ENCODE measurements at places on chromosomes 6 and 20.

- no peak for DNase-seq
These were observed 135.0 kb upstream of the CCDC28A start for GRCh38 chr6:138638604-138639003.

- no peak for DNase-seq
These were observed 614 bp upstream of the TMEM242 start for GRCh38 chr6:157323966-157324300.

DNA sequence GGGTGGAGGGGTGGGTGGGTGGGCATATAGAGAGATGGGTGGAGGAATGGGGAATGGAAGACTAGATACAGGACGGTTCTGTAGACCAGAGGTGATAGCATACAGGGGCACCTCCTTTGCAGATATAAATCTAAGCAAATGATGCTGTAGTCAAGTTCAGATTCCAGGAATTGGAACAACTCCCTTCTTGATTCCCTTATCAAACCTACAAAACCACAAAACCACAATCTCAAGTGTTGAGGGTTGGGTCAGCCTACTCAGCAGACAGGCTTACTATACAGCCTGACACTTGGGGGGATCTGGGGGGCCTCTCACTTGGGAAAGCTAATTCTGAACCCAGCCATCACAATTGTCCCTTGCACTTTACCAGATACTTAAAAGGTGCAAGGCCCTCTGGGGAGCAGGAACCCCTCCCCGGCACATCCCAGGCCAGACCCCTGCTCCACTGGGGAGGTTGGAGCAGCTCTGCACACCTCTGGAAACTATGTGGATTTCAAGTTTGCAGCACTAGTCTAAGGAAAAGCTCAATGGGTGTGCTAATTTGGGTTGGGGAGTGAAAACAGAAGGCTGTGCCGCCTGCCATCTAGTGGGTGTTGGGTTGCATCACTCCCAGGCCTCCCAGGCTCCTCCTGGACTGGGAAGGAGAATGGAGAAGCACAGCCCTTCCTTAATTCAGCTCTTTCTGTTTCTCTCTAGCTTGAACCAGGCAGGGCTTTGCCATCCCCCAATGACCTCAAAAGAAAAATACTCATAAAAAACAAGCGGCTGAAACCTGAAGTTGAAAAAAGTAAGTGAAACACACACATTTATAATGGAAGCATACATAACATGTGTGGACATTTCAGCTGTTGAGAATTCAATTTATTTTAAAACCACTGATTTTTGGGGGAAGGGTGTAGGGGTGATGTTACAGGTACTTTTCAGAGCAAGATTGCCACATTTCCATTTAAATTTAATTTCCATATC is 121.2 kb upstream of the LAMP5 start:
- DNase-seq: peak; percentile 47

DNA sequence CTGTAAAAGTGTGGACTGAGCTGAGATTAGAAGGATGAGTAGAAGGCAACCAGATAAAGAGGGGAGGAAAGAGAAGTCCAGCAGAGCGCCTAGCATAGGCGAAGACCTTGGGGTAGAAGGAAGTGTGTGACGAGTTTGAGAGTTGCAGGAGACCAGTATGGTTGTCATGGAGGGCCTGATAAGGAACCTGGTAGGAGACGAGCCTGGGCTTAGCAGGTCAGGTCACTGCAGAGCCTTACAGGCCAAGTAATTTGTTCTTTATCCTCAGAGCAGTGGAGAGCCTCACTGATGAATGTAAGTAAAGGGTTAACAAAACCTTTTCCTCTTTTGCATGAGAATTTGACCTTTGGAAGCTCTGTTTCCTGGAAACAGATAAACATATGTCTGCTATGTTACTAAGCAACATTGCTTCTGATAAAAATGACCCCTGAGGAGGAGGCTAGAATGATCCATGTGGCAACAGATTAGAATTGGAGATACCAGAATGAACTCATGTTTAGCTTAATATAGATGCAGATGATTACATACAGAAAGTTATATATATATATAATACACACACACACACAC is 2.9 kb upstream of the TMEM74B start:
- DNase-seq: no peak

DNA sequence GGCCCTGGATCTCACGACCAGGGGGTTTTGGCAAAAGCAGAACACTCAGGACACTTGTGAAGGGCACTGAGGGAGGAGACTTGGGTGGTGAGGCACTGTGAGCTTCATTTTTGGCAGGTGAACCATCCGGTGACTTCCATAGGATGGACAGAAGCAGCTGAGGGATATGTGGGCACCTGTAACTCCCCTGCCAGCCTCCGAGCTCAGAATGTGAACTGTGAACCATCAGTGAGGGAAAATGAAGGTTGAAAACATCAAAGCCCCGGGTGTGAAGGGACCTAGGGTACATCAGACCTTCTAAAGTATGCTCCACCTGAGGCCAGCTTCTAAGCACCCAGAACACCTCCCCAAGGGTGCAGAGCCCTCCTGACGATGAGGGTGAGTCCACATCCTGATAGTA is 53.2 kb downstream of the FAXC start:
- DNase-seq: no peak

- no peak for DNase-seq
These were observed 703 bp downstream of the SNX9 start for GRCh38 chr6:157823528-157824370.

DNA sequence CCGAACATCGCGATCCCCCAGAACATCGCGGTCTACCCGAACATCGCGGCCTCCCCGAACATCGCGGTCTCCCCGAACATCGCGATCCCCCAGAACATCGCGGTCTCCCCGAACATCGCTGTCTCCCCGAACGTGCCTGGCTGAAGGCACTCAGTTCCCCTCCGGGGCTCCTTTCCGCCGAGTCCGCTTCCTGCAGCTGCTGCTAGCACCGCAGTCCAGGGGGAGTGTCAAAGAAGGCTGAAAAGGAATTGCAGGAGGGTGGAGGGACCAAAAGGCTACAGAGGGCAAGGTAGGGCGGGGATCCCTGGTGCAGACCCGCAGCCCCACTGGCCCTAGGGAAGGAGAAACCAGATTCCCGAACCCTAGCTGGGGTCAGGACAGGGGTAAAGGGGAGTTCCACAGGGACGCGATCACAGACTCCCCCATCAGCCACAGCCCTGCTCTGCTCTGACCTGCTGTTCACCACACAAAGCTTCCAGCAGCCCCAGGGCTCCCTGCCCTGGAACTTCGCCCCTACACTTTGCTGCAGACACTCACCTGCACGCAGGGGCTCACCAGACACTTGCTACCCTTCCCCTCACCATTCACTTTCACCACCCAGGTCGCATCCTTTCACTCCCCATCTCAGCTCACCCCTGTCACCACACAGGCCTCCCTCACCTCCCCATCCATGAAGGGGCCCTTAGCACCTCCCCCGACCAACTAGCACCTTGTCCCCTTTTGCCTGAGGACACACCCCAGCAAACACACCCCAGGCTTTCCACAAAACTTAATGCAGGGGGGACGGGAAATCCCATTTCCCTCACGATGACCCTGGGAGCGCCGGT is 1.7 kb downstream of the ULBP1 start:
- DNase-seq: peak; percentile 6

- DNase-seq: no peak
These were observed 104.9 kb downstream of the FYN start for GRCh38 chr6:111768431-111768770.

DNA sequence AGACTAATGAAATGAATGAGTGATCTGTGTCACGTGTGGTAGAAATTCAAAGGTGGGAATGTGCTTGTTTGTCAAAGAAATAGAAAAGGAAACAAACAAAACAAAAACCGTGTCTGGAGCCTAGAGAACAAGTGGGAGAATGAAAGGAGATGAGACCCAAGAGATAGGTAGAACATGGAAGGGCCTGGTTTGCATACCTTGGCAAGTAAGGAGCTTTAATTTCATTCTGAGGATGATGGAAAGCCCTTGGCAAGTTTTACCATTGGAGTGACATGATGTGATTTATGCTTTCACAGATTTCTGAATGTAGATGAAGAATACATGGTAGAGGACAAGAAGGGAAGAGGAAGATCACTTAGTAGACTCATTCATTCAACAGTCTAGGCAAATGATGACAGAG is 26.8 kb upstream of the PRDM1 start:
- DNase-seq: no peak

DNA sequence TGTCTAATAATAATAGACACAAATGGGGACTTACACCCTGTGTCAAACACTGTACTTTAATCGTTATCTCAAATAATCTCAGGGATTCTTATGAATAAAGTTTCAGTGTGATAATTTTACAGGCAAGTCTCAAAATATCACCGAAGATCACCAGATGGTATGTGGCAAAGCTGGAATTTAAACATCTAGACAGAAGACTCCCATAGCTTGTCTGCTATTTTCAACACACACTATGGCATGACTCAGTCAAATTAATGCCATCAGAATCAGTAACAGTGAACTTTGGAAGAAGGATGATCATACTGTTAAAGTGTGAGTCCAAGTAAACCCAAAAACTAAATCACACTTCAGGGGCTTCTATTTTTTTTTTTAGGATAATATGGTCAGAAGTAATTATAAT is 867.6 kb upstream of the FLRT3 start:
- no peak for DNase-seq

DNA sequence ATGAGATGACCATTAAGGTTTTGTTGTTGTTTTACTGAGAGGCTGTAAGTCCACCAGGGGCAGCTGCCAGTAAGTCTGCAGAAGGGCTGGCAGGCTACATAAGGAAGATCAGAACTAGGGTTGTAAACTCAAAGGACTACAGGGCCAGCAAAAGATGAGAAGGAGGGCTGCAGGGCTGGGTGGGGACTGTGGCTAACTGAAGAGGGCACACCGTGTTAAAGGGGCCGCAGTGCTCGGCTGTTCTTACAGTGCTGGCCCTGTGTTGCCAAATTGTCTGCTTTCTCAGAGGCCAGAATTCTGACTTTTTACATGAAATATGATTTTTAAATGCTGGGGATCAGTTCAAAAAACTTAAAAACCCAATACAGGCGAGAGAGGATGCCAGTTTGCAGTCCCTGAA is 25.5 kb upstream of the ZNF318 start:
- no peak for DNase-seq

DNA sequence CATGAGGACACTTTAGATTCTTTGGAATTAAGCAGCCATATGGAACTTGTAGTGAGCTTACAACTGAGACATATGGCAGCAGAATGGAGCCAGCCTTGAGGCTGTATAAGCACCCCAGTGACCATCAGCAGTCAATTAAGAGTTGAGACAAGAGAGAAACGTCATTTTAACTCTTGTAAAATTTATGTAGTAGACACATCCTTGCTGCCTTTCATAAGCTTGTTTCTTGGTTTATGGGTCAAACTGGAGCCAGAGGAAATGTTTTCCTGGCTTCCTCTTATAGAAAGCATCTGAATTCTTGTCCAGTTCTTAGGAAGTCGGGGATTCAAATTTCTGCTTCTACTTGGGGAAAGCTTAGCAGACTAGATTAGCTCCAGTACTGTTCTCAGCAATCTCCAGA is 745.1 kb upstream of the MARCKS start:
- DNase-seq: no peak

GRCh38 chr6:12170351-12171092 is 119.6 kb upstream of the EDN1 start:
- no peak for DNase-seq

DNA sequence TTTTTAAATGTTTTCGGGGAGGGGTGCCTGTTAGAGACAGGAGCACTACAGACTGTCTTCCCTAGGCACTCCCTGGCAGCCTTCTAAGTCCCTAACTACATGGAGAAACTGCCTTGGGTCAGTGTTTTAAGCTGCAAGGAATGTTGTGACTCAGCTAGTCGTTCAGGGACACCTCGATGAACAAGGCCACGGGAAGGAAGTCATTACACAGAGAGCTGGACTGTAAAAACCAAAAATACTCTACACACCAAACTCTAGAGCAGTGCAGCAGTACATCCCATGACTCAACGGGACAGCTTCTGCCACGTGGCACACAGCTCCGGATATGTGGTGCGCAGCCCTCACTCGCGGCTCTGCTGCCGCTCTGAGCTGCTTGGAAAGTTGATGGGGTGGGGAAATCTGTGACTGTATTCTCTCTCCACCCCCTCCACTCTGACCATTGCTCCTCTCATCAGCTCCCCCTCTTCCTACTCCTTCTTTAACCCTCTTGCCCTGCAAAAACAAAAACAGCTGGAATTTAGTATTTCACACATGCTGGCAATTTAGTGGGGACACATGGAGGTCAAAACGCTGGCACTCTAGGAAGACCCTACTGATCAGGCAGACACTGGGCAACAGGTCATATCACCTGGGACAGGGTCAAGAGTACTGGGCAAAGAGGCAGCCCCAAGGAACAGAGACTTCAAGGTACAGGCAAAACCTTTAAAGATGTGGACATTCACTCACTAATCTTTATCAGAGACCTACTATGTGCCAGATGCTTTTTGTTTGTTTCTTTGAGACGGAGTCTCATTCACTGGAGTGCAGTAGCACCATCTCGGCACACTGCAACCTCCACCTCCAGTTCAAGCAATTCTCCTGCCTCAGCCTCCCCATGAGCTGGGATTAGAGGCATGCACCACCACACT is 10.9 kb upstream of the LPIN3 start:
- DNase-seq: no peak

- DNase-seq: peak; percentile 30
These were observed 4.2 kb downstream of the KCNK17 start for GRCh38 chr6:39309942-39310531.

DNA sequence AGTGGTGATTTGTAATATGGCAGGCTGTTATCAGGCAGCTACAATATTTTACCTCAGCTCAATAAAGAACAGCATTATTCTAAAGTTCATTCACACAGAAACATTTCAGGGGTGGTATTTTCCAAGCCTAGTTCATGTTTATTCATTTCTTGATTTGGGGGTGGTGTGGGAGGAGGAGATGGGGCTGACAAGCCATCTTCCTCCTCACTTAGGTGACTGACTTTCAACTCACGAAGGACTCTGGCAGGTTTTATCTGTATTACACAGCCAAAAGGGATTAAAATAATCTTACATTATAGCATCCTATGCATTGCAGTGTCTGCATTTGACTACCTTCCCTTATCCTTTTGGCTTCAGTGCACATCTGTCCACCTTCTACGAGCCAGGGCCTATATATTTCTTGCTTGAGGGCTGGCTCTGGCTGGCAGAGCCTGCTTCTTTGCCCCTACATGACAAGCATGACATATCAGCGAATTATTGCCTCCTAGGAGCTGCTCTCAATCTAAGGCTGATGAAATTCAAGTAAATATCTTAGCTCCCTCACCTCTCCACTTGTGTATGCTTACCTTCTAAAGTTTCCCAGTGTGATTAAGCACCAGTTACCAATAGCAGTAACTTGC is 20.0 kb downstream of the KHDRBS2 start:
- DNase-seq: no peak

- DNase-seq: no peak
These were observed 26.3 kb downstream of the ADGRG6 start for GRCh38 chr6:142328070-142328469.

GRCh38 chr6:31395832-31396231 is 7.6 kb upstream of the MICA start:
- DNase-seq: no peak

DNA sequence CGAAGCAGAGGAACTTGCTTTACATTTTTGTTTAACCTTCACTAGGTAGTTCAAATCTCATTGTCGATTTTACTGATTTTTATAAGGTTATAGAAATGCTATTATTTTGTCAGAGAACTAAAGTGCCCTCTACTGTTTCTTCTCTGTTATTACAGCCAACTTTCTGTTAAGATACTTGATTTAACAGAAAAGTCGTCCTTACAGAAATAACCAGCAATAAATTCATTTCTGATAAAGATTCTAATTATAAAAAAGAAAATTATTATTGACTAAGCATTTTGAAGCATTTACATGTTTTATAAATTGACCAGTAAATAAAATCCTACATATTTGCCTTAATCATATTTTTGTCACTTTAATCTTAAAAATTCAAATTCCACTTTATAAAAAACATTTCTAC is 60.8 kb downstream of the OGFRL1 start:
- DNase-seq: peak; percentile 20

All from NCI-H1105 (cell line).